ENCODE measurements at places on chromosomes 7 and 10.

DNA sequence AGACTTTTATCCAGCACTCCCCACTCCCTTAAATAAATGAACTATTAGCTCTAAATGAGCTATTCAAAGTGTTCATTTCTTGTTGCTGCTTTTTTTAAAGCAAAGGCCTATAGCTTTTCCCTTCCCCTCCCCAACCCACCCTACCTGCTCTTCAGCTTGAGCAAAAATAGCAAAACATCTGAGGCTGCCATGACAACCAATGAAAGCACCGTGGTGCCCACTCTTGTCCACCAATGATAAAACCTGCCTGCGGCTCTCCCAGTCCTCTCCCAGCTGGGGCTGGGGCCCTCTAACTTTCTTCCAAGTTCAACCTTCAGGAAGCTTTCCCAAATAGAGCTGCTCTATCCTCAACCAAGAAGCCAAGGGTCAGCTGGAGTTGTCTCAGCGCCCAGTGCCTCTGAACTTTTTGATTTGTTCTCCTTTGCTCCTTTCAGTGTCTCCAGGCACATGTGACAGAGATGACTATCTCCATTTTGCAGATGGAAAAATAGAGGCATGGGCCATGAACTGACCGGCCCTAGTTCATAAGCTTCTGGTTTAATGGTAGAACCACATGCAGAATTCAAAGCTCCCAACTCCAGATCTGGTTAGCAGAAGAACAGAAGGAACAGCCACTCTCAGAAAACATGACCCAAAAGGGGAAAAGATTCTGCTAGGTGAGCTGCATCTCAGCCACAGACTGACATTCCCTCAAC lies 47.7 kb downstream of the PIK3AP1 start:
- DNase-seq, result no peak

DNA sequence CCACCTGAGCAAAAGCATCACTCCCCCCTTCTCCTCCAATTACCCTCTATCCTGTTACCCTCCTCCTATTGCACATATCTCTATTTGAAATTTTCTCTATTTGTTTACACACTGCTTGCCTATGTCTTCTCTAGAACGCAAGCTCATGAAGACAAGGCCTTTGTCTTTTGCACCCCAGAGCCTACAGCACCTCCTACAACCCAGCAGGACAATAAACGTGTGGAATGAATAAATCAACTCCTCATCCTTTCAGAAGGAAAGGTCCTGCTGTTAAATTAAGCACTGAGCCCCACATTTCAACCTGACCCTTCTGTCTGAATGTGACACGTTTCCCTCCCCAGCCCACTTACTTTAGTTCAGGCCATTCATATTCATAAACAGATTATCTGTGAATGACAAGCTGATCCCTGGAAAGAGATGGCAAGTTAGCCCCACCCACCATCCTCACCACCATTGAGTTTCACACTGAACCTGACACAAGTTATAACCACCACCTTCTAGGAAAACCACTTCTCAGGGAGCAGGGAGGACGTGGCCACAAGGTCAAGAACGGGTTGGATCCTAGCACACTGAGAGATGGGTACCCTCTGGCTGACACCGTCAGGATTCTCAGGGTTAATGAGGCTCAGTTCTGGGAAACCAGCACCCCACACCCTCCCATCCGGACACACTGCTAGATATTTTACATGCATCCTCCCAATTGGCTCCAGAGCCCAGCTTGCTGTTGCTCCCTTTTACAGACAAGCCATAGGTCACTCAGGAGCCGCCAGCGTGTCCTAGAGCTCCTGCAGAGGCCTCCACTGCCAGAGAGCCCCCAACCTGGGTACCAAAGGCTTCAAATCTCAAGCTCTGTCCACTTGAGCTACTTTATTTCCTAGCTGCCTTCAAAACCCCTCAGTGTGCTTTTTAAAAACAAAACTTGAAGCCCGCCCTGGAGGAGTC lies 934 bp downstream of the PRTFDC1 start:
- no peak for DNase-seq

DNA sequence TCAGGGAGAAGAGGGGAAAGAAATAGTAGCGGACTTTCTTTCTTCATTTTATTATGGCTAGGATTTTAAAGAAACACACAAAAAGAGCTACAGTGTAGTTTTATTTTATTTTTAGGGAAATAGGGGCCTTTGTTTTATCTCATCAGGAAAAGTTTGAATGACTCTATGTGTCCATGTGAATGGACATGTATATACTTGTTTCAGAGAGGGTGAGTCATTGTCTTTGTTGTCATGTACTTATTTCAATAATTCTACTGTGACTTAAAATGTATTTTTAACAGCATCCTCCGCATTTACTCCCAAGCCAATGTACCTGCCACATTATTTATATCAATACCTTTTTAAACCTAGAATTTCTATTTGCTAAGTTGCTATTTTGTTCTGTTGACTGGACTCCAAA lies 569.5 kb downstream of the SORCS3 start:
- no peak for DNase-seq

DNA sequence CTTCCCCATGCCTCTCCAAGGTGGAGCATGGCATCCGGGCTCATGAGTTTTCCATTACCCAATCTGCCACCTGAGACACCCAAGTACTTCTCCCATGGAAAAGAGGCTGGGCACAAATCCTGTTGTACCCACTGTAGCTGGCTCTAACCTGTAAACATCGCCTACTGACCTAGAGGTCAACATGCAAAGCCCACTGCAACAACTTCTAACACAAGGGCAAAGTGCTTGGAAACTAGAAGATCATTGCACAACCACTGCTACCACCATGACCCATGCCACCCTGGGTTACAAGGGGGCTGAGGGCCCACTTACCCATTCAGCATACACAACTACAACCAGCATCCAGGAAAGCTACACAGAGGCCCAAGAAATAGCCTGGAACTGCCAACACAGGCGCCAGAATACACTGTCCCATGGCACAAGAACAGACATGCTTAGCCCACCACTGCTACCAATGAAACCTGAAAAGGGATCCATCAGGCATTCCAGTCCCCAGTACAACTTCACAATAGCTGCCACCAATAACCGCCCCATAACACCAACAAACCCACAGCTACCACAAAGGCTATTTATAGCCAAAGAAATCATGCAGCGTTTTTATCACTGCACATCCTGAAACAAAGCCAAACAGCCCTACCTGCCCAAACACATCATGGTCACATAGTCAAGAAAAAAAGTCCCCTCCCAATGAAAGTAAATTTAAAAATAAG lies 63.4 kb downstream of the RNF32 start:
- no peak for DNase-seq
